A549 treated with Hydrocortisone at 1 μM for 4 hours (cell line): ENCODE measurements at places on chromosomes 2 and 18. TPM values are rescaled to one million over a fixed set of nuclear protein-coding genes. Genes with fewer than 3 reads are reported as not detected.

The FSIP2 gene
- 0.02 TPM in 1 of 5 replicates, not detected in the others for total RNA-seq

The CNGA3 gene
- total RNA-seq: 0.05 TPM in 1 of 5 replicates, not detected in the others

The GALNT3 gene
- total RNA-seq: 0.06 TPM in 1 of 5 replicates, not detected in the others

The SPHKAP gene
- not detected in 5 replicates for total RNA-seq

The TUBA3E gene
- total RNA-seq: 3.0 to 4.6 TPM (median 4.2 TPM) in 5 replicates

The TMEM17 gene
- 3.6 to 5.2 TPM (median 4.8 TPM) in 5 replicates for total RNA-seq

The FOXD4L1 gene
- total RNA-seq: 0.21 to 0.55 TPM (median 0.29 TPM) in 5 replicates

The DNAH6 gene
- total RNA-seq: 0.01 to 0.18 TPM (median 0.10 TPM) in 5 replicates

The AMER3 gene
- not detected in 5 replicates for total RNA-seq

The MFSD2B gene
- total RNA-seq: 0.18 to 0.84 TPM (median 0.52 TPM) in 5 replicates

The LOXHD1 gene
- not detected in 5 replicates for total RNA-seq

The CRYGD gene
- total RNA-seq: not detected in 5 replicates

The PDE1A gene
- total RNA-seq: 0.13 to 0.81 TPM (median 0.20 TPM) in 5 replicates

The MALL gene
- 136 to 171 TPM (median 143 TPM) in 5 replicates for total RNA-seq

The HMSD gene
- 0.38 to 4.0 TPM (median 0.59 TPM) in 4 of 5 replicates, not detected in the other for total RNA-seq

The GDF7 gene
- total RNA-seq: 0.07 to 0.13 TPM (median 0.09 TPM) in 5 replicates

The LIMS2 gene
- total RNA-seq: 6.3 to 9.8 TPM (median 6.4 TPM) in 5 replicates

The WDR12 gene
- total RNA-seq: 48.0 to 73.0 TPM (median 67.4 TPM) in 5 replicates

The IWS1 gene
- 34.5 to 47.8 TPM (median 38.7 TPM) in 5 replicates for total RNA-seq

The KCNG2 gene
- 0.07 TPM in 1 of 5 replicates, not detected in the others for total RNA-seq
